Fibroblast of lung (primary cell): ENCODE measurements at places on chromosomes 7 and 10. TPM values are rescaled to one million over a fixed set of nuclear protein-coding genes. Genes with fewer than 3 reads are reported as not detected.

Gene UCMA
- total RNA-seq = not detected in 2 replicates

Gene IDI1
- 91.7 and 202 TPM in 2 replicates for total RNA-seq

Gene RALA
- total RNA-seq = 43.9 and 50.9 TPM in 2 replicates

Gene LEP
- 0.26 and 2.8 TPM in 2 replicates for total RNA-seq

Gene PPP1R9A
- total RNA-seq = 3.1 and 3.3 TPM in 2 replicates

Gene NPC1L1
- under 0.01 TPM in 2 replicates for total RNA-seq

Gene DKK1
- 54.4 and 80.6 TPM in 2 replicates for total RNA-seq

Gene MRLN
- total RNA-seq = not detected in 2 replicates

Gene MAGI2
- total RNA-seq = 9.2 and 17.0 TPM in 2 replicates

Gene MLXIPL
- total RNA-seq = 0.51 TPM in 1 of 2 replicates, not detected in the other

Gene GNG11
- total RNA-seq = 9.0 and 27.2 TPM in 2 replicates

Gene SFTPA1
- not detected in 2 replicates for total RNA-seq

Gene ANKRD2
- 1.8 TPM in 2 replicates for total RNA-seq

Gene CLCN1
- under 0.01 TPM in 2 replicates for total RNA-seq

Gene ANKRD7
- total RNA-seq = 2.3 and 2.8 TPM in 2 replicates

Gene POLR2J
- total RNA-seq = 27.0 and 37.2 TPM in 2 replicates

Gene SAMD9
- 14.6 and 19.2 TPM in 2 replicates for total RNA-seq

Gene PRSS2
- not detected in 2 replicates for total RNA-seq

Gene PLEKHA8
- total RNA-seq = 13.4 and 15.5 TPM in 2 replicates

Gene AZGP1
- not detected in 2 replicates for total RNA-seq

Gene HTR7
- 0.77 and 0.83 TPM in 2 replicates for total RNA-seq

Gene LRRC18
- total RNA-seq = under 0.01 and 0.66 TPM in 2 replicates

Gene ZNF438
- total RNA-seq = 3.9 and 6.6 TPM in 2 replicates

Gene WNT8B
- total RNA-seq = not detected in 2 replicates

Gene ACBD7
- total RNA-seq = under 0.01 and 4.1 TPM in 2 replicates

Gene ASB15
- not detected in 2 replicates for total RNA-seq

Gene SLC26A5
- not detected in 2 replicates for total RNA-seq

Gene CCZ1
- total RNA-seq = 35.7 and 41.8 TPM in 2 replicates

Gene CCDC126
- total RNA-seq = 9.7 and 10.8 TPM in 2 replicates
